ENCODE measurements at places on chromosomes 7 and 10. TPM values are rescaled to one million over a fixed set of nuclear protein-coding genes. Genes with fewer than 3 reads are reported as not detected.

DNA sequence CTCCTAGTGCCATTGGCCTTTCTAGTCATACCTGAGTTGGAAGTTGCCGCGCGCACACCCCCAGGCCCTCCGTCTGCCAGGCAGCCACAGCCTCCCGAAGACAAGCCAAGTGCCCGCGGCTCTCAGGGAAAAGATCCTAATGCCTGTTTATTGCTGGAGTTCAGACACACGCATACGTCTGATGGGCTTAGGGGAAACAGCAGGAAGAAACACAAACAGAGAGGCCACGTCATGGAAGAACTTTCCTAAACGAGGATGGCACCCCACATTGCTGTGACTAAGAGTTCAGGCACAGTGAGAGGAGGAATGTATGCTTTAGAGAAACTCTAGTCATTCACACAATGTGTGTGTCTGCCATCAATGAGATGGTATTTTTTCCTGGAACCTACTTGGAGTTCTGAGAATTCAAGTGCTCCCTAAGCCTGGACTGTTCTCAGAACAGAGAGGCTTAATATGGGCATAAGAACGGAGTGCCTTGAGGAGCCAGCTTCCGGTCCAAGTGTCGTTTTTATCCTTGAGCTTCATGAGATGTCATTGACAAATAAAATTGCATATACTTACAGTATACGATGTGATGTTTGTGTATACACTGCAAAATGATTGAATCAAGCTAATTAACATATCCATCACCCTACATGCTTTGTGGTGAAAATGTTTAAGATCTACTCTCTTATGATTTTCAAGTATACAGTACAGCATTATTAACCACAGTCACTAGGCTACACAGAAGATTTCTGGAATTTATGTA, 11.6 kb upstream of the RBP3 start:
- DNase-seq = no peak

- DNase-seq = peak; percentile 73
These were observed 65.3 kb downstream of the CARD11 start for GRCh38 chr7:2978408-2978807.

- no peak for DNase-seq
These were observed 182.2 kb downstream of the PLXDC2 start for GRCh38 chr10:19998482-19998881.

DNA sequence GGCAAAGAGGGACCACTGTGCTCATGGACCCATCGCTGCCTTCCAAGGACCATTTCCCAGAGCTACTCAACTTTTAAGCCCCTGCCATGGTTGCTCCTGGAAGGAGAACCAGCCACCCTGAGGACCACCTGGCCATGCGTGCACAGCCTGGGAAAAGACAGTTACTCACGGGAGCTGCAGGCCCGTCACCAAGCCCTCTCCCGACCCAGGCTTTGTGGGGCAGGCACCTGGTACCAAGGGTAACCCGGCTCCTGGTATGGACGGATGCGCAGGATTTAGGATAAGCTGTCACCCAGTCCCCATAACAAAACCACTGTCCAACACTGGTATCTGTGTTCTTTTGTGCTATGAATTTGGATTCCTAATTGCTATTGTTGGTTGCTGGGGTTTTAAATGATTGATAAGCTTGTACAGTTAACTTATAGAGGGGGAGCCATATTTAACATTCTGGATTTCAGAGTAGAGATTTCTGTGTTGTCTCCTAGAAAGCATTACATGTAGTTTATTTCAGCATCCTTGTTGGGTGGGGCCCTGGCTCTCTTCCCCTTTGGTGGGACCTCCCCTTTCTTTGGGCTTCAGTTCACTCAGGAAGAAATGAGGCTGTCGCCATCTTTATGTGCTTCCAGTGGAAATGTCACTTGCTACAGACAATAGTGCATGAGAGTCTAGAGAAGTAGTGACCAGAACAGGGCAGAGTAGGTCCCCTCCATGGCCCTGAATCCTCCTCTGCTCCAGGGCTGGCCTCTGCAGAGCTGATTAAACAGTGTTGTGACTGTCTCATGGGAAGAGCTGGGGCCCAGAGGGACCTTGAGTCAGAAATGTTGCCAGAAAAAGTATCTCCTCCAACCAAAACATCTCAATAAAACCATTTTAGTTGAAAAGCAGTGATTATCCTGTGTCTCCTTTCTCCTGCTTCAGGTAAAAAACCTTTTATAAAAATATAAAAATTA, 19.4 kb downstream of the LAT2 start:
- DNase-seq = no peak

GRCh38 chr7:22193450-22193983, 163.4 kb downstream of the RAPGEF5 start:
- DNase-seq = no peak

GRCh38 chr7:153151766-153152165, 392.2 kb downstream of the ACTR3B start:
- DNase-seq = no peak

GRCh38 chr10:114711869-114712250, 53.8 kb upstream of the ABLIM1 start:
- no peak for DNase-seq

GRCh38 chr7:96189129-96189820, 132.6 kb downstream of the SLC25A13 start:
- DNase-seq = no peak

- no peak for DNase-seq
These were observed 14.5 kb downstream of the LIMK1 start for GRCh38 chr7:74097937-74098614.

GRCh38 chr10:125567529-125567928, 115.4 kb downstream of the TEX36 start:
- no peak for DNase-seq

DNA sequence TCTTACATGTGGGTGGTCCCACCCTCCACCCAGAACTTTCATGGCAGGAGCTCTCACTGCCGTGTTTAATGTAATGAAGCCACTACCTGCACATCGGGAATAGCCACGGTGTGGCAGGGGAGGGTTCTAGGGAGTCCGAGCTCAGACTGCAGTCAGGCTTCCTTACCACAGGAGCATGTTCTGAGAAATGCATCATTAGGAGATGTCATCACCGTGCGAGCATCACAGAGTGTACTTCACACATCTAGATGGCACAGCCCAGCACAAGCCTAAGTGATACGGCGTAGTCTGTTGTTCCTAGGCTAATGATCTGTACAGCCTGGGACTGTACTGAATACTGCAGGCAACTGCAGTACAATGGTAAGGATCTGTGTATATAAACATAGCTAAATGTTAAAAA, 153.0 kb upstream of the LANCL2 start:
- no peak for DNase-seq

GRCh38 chr7:123865517-123866117, 20.6 kb downstream of the HYAL4 start:
- no peak for DNase-seq

DNA sequence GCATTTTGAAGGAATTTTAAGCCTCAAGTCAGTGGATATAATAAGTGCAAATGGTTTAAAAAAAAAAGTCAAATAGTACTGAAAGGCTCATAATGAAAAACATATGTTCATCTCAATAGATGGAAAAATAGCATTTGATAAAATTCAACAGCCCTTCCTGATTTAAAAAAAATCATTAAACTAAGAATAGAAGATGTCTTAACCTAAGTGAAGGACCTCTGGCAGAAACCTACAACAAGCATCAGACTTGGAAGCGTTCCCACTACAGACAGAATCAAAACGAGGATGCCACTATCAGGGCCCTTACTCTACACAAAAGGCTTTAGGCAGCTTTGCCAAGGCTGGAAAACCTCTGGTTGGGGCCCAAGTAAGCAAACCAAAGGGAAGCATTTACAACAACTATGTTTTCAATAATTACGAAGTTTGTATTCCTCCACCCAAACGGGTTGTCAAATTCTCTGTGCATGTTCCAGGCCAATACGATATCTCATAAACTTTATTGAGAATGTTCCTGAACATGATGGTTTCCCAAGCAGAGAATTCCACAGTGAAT, 45.1 kb downstream of the CYTH3 start:
- DNase-seq = no peak

DNA sequence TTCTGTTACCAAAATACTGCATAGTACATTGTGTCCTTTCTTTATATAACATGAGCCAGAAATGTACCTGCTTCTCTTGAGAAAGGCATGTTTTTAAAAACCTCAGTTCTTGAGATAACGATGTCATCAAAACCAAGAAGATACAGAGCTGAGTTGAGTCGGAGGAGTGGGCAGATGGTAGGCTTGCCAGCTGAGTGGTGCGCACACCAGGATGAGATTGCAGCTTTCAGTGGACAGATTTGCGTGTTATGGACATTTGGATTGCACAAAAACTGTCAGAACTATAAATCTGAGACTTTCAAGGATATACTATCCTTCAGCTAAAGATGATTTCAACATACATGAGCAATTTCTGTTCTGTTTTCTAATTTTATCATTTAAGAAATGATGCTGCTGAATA, 25.0 kb downstream of the PRKAR2B start:
- no peak for DNase-seq

DNA sequence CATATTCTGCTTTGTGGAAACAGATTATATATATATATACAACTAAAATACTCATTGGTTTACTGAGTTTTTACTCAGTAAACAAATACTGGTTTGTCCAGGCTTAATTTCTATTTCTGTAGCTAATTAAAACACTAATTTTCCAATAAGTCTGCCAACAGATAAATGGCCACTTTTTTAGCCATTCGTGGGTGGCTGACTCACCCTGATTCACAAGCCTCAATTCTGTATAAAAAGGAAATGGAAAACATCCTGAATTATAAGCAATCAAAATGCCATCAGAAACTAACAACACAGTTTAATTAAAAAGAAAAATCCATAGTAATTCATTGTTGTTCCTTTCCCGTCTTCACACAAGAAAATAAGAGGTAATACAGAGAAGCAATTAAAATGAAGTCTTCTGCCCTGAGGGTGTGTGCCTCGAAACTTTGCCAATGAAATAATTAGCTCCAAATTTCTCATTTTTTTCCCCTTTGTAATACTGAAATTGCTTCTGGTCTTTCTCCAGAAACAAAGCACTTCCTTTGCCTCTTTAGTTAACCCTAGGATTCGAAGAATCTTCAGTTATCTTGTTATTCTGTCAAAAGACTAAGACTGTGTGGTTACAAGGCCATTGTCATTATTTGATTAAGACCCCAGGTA, 118.7 kb upstream of the PTN start:
- DNase-seq = no peak

DNA sequence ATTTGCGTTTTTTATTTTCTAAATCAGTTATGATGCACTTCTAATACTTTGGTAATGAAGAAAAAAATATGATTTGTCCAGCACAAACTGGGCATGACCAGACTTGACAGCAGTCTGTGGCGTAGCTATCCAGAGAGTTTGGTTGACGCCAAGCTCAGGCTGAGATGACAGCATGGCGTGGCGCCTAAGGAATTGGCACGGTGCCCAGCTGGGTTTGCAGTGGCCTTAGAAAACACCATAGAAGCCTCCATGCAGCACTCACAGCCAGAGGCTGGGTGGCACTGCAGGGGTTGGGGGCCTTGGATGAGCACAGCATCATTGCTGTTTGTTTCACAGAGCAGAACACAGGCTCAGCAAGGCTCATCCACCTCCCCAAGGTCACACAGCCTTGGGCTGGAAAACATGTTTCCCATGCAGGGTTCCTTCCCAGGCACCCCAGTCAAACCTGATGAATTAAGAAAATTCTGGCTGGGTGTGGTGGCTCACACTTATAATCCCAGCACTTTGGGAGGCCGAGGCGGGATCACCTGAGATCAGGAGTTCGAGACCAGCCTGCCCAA, 88.9 kb downstream of the GTF2IRD1 start:
- no peak for DNase-seq

DNA sequence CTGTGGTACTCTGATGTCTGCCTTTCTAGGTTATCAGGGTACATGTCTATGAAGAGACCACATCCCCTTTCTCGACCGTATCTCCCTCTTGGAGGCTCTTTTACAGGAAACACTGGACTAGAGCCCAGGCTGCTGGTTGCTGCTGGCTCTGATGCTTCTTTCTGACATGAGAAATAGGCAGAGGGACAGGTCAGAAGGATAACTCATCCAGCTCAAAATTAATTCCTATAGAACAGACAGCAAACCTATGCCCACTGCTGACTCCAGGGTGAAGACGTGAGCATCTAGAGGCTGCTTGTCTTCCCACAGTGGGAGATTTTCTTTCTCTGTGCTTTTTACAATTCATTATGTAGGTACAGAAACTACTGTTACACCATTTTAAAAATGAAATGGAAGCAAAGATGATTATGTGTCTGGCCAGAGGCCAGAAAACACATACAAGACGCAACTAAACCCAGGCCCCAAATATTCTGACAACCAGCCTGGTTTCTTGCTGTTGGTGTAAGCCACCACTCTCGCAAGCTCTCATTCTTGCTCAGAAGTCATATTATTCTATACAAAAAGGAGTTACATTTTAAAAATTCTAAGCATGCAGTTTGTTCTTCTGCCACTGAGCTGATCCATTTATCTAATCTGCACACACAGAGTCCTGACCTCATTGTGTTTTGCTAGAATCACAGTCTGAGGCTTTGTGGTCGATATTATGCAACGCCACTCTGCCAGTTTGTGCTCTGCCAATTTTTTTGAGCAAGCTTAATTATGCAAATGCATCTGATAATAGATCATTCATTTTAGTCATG, 424.3 kb downstream of the KIF20B start:
- no peak for DNase-seq

DNA sequence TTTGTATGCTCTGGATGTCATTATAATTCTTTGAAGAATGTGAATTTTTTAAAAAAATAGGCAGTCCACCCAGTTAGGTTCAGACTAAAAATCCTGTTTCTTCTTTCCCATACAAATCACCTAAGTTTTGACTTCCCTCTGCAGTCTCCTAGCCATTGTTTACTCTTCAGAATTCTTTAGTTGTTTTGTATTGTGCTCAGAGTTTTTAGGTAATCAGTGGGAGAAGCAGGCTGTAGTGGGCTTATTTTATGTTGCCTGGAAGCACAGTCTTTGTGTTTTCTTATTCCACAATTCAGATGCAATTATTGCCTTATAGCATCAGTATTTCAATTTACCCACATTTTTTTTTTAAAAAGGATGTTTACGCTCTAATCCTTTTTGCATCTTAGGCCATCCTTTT, 94.9 kb downstream of the AKAP9 start:
- DNase-seq = no peak

GRCh38 chr10:125190946-125191345, 30.6 kb upstream of the CTBP2 start:
- DNase-seq = no peak

DNA sequence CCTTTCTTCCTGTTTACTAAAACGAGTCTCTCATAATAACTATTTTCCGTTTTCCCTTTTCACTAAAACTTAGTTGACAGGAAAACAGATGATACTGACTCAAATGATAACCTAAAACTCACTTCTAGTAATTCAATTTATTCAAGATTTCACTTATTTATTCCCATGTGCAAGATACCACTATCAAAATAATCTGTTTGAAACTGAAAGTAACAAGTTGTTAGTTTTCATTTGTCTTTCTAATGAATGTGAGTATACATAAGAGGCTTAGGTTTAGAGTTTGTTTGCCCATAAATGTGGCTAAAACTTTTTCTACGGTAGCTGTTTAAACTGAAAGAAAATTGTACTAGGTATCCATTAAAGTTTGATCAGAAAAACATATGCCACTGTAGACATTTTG, 314.9 kb upstream of the STEAP1 start:
- no peak for DNase-seq

- no peak for DNase-seq
These were observed 257.2 kb downstream of the KIAA1217 start for GRCh38 chr10:24465891-24466818.

Gene CPA1
- not detected for total RNA-seq

Gene GSTO2
- 1.4 TPM for total RNA-seq

Gene CACNA2D1
- total RNA-seq = not detected

Gene PLEKHA8
- total RNA-seq = 11.6 TPM

Gene BICC1
- total RNA-seq = not detected

Gene ZNF853
- 4.9 TPM for total RNA-seq

Gene GNG11
- total RNA-seq = not detected

Gene CXCL12
- not detected for total RNA-seq

Gene BZW2
- 44.1 TPM for total RNA-seq

Gene PPA1
- total RNA-seq = 110 TPM

Gene INMT
- 0.30 TPM for total RNA-seq

Gene ANK3
- 4.8 TPM for total RNA-seq

Gene FOXI2
- total RNA-seq = not detected

Data from activated naive CD8-positive, alpha-beta T cell treated with anti-CD3 and anti-CD28 coated beads, Interleukin-2, amount 10 ng/mL, durations not matched to agents 7 days and 5 days (primary cell).